H9 (cell line): ENCODE measurements at places on chromosomes 5 and 9.

GRCh38 chr5:134092875-134093274 is 21.6 kb upstream of the TCF7 start:
- no peak for DNase-seq

DNA sequence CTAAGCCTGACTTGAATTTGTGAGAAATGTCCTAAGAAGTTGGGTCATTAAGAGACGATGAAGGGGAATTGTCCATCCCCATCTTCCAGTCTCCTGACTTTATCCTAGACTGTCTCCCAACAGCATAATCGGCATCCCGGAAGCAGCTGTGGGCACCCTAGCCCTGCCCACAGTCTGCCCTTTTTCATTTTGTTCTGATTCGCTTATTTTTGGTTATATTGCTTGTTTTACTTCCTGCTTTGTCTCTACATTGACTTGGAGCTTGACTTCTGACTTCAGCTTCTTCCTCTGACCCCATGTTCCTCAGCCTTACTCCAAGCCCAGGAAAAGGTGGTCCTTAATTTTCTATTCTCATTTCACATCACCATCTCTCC is 41.8 kb downstream of the UGCG start:
- no peak for DNase-seq

- no peak for DNase-seq
These were observed 403.5 kb downstream of the DMRT2 start for GRCh38 chr9:1453636-1454035.

DNA sequence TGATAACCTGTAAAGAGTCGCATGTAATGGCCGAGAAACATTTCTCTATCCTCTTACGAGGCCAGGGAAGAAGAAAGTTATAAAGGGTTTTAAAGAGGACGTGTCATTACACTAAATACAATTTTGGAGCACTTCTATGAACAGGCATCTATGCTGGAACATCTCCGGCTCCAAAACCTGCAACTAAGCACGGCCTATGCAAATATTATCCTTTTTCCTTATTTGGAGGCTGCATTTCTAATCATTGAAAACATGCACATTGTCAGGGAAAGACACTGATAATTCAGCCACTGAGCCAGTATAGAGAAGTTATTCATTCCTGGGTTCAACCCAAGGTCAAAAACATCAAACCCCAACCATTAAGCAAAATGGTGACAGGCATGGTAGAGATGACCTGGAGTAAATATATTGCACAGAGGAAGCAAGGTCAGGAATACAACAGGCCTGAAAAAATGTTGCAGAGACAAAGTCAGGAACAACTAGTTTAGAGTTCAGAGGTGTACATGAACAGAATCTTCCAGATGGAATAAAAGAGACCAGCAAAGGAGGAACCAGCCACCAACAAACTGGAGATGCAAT is 674.1 kb downstream of the NR2F1-AS1 start:
- no peak for DNase-seq

DNA sequence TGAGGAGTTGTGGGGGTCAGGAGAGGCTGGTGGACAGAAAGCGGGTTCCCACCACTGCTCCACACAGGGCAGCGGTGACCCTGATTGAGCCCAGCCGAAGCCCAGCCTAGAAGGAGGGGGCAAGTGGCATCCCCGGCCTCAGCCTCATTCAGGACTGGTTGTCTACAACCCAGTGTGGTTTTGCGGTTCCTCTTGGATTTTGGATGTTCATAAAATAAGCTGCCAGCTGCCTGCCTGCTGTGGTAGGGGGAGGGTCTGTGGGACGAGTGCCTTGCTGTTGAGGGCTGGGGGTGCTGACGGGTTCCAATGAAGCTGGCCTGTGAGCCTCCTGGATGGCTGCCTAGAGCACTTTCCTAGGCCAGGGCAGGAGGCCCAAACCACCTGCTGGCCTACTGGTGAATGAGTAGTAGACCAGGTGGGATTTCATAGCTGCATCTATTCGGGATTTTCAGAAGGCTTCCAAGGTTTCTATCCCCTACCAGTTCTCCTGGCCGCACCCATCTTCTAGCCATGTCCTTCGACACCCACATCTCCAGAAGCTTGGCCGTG is 102.4 kb downstream of the NDFIP1 start:
- DNase-seq = no peak

GRCh38 chr5:42689391-42689790 is 67.2 kb upstream of the CCDC152 start:
- DNase-seq = no peak

GRCh38 chr5:151221574-151221973 is 2.3 kb downstream of the CCDC69 start:
- no peak for DNase-seq

GRCh38 chr5:58048954-58049353 is 410.9 kb downstream of the PLK2 start:
- no peak for DNase-seq

DNA sequence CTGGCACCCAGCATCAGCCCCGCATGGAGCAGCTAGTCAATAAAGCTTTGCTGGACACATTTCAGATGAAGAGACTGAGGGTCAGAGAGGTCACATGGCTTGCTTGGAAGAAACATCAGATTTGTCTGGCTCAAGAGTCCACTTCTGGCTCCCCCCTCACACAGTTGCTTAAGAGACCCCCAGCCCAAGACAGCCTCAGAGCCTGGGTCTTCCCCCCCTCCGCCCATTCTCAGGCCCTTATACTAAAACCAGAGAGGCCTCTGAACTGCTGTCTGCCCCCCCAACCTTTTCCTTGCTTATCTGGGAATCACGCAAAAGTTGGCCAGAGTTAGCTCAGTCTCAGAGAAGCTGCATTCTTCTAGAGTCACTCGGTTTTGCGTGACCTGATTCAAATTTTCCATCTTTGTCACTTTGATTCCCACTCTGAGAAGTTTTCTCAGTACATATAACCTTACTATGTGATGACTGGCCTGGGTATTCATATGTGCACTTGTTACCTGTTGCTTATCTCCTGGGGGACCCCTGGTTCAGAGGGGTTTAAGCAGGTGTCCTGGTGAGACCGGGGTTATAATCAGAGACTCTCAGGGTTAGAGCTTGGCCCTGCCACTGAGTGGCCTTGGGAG is 145.4 kb upstream of the IER5L start:
- no peak for DNase-seq

DNA sequence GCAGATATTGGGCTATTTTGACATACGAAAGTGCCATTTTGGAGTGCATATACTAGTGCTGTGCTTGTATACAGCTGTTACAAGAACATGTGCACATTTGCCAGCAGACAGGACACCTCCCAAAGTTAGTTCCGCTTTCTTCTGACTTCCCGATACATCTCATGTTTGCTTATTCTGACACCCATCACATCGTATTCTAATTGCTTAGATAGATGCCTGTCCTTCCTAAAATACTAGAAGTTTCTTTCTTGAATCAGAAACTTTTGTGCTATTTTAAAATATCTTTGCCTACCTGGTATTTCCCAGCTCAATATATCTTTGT is 177.8 kb downstream of the TTLL11 start:
- no peak for DNase-seq

DNA sequence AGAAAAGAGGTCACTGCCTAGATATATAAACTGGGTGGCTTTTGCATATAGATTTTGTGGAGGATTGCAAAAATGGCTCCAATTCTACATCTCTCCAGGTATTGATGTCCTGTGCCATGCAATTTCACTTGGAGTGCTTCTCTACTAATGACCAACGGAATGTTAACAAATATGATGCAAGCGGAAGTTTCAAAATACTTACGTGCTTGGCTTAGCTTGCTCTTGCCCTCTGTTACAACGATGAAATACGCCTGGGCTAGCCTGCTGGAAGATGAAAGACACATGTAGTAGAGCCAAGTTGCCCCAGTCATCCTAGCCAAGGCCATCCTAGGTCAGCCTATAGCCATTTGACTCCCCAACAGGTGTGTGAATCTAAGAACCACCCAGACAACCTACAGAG is 3.6 kb upstream of the POC5 start:
- DNase-seq = no peak

DNA sequence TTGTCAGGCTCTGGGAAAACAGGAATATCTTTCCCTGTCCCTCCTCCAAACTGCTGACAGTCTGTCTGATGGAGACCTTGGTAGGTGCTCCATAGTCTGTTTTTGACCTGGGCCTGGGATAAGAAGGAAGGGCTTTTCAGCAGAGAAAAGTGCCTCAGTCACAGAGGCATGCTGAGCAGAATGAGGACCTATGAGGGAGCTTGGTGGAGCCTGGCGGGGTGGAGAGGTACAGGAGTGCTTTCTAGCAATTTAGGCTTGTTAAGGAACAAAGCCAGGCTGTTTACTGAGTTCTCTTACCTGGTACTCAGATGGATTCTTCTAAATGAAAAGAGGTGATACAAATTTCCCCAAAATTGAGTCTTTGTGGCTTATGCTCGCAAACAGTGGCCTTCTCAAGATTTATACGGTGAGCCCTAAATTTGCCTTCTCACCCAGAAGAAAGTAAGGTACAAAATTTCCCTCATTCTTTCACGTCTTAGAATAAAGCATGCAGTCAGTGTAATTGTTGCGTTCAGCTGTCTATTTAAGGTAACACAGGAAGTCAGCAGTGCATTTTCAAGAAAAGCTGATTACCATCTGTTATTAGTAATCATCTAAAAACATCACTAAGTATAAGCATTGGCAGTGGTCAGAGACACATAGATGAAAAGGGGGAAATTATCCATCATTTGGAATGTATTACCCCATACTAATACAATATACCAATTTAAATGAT is 28.6 kb upstream of the IL13 start:
- DNase-seq = no peak

DNA sequence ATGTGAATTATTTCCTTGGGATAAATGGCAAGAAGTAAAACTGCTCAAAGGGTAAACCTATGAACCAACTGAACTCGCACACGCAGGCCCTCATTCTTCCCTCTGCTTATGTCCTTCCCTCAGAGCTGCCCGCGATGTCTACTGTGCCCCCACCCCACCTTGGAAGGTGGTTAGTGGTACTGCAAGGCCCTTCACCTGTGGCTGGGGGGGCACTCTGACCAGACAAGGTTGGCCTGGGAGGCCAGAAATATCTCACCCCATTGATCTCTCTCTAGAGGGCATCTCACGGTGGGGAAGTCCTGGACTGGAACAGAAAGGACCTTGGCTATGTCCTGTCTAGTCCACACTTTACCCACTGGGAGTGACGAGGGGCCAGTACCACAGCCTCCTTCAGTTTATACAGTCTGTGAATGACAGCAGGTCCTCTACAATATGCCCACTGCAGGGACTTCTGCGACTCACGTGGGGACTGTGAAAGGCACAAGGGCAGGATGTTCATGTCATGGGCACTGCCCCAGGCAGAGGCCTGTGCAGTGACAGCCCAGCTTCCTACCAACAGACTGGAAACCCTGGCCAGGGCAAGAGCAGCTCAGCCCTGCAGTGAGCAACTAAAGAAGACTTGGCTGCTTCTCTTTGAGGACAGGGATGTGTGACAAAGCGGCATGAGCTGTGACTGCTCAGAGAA is 56.8 kb upstream of the SYNPO start:
- no peak for DNase-seq

DNA sequence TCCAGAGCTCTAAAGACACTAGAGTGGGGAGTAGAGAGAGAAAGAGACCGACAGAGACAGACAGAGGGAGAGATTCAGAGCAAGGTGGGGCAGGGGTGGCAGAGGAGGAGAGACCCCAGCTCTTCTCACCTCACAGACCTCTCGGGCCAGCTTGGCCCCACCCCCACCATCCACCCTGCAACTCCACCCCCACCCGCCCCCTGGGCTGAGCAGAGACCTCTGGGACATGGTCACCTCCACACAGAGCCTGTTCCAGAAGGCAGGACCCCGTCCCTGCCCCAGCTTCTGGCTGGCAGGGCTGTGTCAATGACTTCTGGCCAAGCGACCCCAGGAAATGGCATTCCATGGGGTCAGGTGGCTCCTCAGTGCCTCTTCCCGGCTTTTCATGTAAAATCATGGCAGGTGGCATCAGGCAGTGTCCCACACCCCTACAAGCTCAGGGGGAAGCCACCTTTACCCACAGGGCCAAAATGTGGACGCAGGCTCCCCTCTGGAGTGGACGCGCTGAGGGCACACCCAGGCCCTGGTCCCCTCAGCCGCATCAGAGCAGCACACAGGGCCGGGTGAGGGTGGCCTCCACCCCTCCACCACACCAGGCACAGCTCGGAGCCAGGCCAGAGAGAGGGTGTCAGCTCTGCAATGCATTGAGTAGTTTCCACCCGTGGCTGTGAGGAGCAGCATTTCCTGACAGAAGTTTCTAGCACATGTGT is 131.2 kb upstream of the LPCAT1 start:
- peak; percentile 24 for DNase-seq

GRCh38 chr5:96483878-96484277 is 50.8 kb upstream of the PCSK1 start:
- DNase-seq = no peak

GRCh38 chr5:168227973-168228615 is 63.4 kb upstream of the WWC1 start:
- no peak for DNase-seq

DNA sequence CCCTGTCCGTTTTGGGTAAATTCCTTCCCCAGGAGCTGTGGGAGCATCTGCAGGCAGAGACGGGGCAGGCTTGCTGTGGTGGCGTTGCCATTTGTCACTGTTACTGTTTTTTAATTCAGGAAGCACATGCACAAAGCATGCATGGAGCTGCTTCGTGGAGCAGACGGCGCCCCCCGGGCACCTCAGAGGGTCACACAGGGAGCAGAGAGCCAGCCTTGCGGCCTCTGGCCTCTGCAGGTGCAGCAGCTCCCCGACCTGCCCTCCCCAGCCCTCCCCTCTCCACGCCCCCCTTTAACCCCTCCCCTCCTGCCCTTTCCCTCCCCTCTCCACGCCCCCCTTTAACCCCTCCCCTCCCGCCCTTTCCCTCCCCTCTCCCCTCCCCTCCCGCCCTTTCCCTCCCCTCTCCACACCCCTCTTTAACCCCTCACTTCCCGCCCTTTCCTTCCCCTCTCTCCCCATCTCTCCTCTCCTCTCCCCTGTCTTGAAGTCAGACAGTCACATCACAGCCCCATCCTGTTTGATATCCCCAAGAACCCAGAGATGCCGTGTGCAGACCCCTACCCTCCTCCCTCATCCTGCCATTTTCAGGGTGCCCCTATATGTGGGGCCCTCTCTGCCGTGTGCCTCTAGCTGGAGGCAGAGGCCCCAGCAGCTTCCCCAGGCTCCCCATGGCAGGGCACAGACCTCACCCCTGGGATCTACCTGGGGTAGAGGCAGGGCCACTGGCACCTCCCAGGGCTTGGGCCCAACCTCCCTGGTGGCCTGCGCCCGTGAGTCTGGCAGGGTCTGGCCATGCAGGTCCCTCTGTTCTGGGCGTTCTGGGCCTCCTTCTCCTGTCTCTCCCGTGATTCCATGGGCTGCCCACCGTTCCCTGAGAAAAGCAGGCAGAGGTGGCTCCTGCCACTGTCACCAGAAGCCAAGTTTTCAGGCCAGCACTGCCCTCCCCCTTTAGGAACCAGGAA is 29.6 kb upstream of the UBAC1 start:
- DNase-seq = peak; percentile 78

GRCh38 chr9:109910671-109911518 is 130.9 kb downstream of the PALM2AKAP2 start:
- no peak for DNase-seq

DNA sequence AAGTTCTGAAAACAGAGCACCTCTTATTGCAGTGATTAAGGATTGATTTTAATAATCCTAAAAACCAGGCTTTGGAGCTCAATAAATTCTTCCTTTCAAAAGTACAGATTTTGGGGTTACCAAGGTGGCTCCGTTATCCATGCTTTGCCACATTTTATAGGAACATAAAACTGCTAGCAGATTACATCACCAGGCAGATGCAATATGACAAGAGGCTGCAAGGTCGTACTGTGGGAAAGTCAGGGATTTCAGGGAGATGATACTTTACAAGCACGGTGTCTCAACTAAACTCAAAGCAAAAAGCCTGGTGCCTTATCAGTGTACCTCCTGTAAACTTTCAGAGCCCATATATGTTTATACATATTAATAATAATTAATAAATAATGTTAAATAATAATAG is 28.6 kb downstream of the ADAMTSL1 start:
- DNase-seq = no peak

- peak; percentile 34 for DNase-seq
These were observed 56.4 kb upstream of the RNF130 start for GRCh38 chr5:180127682-180128670.
